ENCODE measurements at places on chromosomes 3 and 15. TPM values are rescaled to one million over a fixed set of nuclear protein-coding genes. Genes with fewer than 3 reads are reported as not detected.

DNA sequence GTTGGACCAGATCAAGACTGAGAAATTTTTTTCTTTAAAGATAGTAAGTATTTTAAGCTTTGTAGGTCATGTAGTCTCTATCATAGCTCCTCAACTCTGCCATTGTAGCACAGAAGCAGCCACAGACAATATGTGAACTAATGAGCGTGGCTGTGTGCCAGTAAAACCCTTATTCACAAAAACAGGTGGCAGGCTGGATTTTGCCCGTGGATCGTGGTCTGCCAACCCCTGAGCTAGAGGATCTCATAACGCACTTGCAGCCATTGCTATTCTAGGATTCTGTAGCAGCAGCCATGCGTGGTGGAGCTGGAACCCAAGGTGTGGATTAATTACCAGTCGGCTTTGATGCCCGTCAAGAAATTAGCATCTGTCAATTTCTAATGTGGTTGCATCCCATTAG is 68.7 kb upstream of the PLXNA1 start:
- no peak overlapping the region for H3K27ac ChIP-seq
- peaks cover 41% of the 10 kb centered on the region for H3K4me1 ChIP-seq

The FETUB gene
- 0.47 TPM for total RNA-seq

The ST6GAL1 gene
- 11.5 TPM for total RNA-seq

The CCR8 gene
- not detected for total RNA-seq

The B3GALNT1 gene
- 3.0 TPM for total RNA-seq

Measured in MCF 10A (cell line).